NCI-H526 (cell line): ENCODE measurements at places on chromosomes 5 and 9.

GRCh38 chr5:75342836-75343235, 5.8 kb downstream of the HMGCR start:
- DNase-seq: no peak

- DNase-seq: no peak
Observed at GRCh38 chr9:30967476-30967875, 1417.0 kb upstream of the ACO1 start.

- DNase-seq: no peak
Observed at GRCh38 chr9:19376931-19377330, 3.1 kb downstream of the RPS6 start.

DNA sequence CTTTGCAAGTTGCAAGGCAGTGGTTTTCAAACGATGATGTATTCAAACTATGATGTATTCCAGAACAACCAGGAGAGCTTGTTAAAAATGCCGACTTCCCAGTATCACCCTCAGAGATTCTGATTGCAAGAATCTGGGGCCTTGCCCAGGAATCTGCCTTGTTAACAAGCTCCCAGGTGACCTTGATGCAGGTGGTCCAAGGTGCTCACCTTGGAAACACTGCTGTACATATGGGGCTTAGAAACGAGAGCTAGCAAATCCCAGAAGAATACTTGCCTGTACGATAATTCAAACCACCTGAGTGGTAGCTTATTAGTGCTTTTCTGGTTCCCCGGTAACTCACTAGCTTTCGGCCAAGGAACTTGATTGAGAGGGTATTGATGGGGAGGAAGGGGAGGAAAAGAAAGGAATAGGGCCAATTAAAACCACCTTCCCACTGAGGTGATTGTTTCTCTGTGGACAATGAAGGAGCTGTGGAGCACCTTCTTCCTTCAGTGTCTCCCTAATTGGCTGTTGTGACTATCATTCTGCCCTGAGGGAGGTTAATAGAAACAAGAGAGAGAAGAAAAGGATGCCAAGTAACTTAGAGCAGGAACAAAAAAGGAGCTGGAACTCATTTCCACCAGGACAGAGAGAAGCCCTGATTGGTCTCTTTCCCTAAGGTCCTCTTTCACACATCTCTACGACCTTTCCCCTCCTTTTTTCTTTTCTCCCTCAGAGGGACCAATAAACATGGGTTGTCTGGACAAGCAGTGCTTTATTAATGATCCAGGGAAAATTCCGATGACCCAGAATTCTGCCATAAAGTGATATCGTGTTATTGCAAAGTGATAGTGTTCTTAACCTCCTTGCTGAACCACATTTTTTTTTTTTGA, 218.8 kb downstream of the TMEM167A start:
- DNase-seq: no peak

- DNase-seq: peak; percentile 67
Observed at GRCh38 chr5:169923988-169924387, 56.3 kb downstream of the INSYN2B start.

DNA sequence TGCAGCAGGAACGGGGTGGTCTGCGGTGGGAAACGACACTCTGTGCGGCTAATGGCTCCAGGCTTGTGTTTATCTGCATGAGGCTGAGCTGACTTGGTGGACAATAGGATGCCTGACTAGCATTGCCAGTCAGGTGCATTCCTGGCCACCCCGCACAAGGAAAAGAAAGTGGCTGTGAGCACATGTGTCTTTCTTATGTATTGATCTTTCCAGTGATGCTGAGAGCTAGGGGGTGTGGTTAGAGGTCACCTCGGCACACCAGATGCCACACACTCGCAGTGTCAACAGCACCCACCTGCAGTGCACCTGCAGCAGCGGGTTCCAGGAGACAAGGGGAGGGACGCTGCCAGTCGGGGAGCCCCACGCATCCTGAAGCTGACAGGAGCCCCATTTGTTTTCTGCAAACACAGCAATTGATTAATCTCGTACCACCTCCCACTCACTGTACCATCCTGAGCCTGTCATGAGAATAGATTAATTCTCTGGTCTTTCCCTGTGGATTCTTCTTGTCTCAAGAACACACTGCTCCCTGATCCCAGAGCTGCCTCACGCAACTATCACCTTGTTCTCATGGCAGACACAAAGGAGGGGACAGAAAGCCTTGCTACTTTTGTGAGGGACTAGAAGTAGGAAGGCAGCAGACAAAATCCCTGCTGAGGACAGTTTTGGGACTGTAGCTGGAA, 251.7 kb upstream of the WWC1 start:
- DNase-seq: peak; percentile 5

- no peak for DNase-seq
Observed at GRCh38 chr5:27561408-27561807, 523.0 kb upstream of the CDH9 start.

DNA sequence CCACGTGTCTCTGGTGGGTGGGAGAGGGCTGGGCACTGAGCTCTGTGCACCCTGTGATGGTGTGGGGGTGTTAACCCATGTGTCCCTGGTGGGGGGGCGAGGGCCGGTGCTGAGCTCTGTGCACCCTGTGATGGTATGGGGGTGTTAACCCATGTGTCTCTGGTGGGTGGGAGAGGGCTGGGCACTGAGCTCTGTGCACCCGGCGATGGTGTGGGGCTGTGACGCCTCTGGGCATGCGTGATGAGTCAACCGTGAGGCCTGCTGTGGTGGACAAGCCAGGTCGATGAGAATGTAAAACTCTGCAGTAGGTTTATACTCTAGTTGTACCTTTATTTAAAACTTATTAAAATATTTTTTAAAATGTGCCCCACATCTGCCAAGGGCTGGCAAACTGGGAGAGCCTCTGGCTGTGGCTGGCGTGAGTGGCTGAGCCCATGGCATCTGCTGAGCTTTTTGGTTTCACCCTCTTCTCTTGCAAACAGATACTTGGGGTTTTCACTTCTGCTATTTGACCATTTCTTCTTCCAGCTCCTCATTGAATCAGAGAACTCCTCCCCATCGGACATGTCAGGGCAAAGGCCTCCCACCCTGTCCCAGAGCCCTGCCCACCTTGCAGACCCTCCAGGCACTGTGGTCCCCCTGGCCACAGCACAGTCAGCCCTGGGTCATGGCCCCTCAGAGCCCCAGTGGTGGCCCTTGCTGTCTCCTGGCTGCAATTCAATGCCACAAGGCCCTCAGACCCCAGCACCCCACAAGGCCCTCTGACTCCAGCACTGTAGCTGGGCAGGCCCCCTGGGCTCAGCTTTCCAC, 18.5 kb upstream of the EXOC3 start:
- DNase-seq: no peak

GRCh38 chr5:111461255-111461671, 51.1 kb downstream of the STARD4 start:
- DNase-seq: peak; percentile 9

- DNase-seq: no peak
Observed at GRCh38 chr9:119884438-119884837, 515.2 kb upstream of the BRINP1 start.

DNA sequence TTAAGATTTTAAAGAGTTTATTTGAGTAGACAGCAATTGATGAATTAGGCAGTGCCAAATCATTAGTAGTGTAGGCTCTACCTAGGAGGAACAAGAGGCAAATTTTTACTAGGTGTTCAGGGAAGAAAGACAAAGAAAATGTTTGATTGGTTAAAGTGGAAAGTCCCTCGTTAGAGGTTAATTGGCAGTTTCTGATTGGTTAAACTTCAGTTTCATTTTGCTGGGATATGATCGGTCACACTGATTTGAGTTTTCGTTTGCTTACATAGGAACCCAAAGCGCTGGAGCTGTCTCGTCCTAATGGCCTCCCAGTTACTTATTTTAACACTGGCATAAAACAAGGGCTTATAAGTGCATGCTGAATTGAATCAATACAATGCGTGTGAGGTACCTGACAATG, 15.1 kb downstream of the DMAC1 start:
- DNase-seq: no peak

DNA sequence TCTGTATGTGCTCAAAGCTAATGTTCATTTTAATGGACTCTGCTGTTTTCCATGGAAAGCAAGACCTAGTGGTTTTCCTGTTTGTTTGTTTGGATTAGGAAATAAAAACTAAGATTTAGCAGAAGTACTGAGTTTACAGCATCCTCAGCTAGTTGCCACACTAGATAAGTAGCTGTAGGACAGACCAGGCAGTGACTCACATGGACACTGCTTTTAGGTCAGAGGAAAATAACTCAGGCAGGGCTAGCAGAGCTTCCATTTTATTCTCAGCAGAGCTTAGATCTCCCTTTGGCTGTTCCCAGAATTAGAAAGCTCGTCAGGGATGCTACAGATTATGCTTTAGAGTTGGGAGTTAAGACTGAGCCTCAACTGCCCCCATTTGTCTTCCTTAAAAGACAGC, 204.4 kb downstream of the SH3GL2 start:
- no peak for DNase-seq
